ENCODE measurements at places on chromosomes 4 and X.

DNA sequence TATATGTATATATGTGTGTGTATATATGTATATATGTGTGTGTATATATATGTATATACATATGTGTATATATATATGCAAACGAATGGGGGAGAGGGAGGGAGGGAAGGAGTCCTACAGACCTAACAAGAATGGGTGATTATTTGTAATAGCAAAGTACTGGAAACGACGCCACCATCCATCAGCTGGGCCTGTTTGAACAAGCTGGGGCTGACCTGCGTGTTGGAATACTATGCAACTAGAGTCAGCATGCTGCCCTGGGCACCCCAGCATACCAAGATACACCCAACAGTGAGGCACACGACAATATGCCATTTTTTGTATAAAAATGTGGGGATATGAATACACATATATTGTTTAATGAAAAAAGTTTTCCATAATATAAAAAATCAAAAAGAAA, 21.6 kb upstream of the CCNQ start:
- no peak for DNase-seq

DNA sequence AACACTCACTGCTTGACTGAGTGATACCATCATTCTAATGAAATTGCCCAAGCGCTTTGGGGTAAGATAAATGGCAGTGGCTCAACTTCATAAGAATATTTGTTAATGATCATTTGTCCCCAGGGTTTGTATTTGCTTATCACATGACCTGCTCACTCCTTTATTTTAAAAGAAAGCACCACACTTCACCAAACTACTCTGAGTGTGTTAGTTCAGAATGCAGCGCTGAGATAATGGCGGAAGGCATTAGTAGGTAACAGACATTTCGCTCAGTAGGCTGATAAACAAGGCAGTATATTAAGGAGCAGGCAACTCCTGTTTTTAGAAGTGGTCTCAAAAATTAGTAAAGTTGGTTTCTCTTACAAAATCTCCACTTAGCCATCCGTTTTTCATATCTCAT, 1.6 kb downstream of the SNX25 start:
- peak; percentile 30 for DNase-seq

DNA sequence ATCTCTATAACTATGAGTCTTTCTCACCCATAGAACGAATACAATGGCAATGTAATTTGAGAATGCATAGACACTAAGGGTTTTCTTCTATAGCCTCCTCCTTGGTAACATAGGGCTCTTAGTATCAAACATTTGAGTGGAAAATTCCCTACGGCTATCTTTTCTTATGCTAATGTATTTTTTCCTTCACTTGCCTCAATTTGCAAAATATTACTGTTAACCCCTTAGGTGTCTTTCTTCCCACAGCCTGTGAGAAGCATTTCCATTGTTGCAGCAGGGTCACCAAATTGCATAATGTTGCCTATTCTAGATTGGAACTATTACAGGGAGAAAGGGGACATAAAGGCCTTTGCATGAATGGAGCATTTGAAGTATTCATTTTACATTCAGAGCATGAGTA, 140.5 kb upstream of the RAPGEF2 start:
- no peak for DNase-seq

- no peak for DNase-seq
These were observed 31.0 kb downstream of the ALPK1 start for GRCh38 chr4:112327965-112328733.

- DNase-seq: no peak
These were observed 11.6 kb downstream of the VEGFC start for GRCh38 chr4:176780995-176781738.

- DNase-seq: no peak
These were observed 524.9 kb upstream of the HTR2C start for GRCh38 chrX:114058988-114059418.

DNA sequence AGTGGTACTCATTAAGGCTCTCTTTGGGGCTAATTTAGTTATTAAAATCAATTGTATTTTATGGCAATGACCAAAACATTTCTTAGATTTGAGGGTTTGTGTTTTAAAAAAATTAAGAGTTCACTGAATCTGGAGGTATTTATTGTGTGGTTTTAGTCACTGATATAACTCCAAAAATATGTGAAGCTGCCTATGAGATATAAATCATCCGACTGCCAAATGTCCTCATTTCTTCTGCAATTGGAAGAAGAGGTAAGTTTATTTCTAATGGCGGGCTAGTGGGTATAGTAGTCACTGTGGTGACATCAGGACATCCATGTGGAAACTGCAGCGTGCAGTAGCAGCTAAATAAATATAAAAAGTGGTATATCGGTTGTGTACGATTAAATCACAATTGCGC, 205.5 kb downstream of the MID1 start:
- DNase-seq: no peak

DNA sequence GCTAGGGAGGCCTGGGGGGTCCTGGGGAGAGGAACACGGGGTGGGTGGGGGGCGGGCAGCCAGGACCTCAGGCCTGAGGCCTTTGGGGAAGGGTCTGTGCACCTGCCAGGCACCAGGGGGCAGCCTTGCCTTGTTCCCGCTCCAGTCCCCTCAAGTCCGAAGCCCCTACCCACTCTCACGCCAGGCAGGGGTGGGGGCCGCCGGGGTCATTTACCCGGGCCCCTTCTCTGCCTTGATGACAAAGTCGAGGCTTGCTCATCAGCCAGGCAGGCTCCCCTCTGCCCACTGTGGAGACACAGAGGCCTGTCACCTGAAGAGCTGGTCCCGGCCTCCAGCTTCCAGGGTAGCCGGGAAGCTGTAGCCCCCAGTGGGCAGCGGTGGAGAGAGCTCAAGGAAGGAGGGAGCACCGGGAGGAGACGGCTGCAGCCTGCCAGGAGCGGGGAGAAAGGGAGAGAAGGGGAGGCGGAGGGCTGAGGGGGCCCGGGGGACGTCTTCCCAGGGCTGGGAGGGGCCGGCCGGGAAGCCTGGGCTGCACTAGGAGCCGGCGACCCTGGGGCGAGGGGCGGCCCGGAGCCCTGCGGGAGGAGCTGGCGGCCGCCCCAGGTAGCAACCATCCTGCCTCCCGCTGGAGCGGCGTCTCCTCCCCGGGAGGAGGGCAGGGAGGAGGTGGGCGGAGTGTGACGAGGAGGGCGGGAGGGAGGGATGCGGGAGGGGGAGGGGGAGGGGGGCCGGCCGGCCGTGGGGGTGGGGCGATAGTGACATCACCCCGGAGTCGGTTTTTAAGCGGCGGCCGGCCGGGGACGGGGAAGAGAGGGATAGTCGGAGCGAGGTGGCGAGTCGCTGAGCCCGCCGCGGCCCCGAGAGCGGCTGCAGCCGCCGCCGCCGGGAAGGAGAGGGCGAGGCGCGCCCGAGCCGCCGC, at the start of gene SLC6A8:
Gene SLC6A8, plus strand, starts transcription at position 806 of the 919 bp plus-strand sequence. CDS start 649 bp downstream, outside the sequence.
- no peak for DNase-seq

- no peak for DNase-seq
These were observed 48.0 kb upstream of the TMEM131L start for GRCh38 chr4:153418121-153418520.

DNA sequence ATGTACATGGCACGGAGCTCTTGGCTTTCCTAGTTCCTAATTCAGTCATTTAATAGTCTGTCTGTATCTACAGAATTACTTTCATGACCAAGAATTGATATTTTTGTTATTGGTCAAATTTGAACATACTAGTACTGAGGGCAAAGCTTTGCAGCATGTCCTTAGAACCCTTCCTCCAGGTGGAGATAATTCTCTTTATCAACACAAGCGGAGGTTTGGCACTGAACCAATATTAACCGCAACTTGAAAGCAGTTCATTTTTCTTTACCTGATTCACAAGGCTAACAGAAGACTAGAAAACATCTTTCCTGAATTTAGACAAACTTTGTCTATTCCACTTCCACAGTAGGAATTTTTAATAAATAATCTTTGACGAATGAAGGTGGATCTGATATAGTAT, 73.8 kb downstream of the TACR3 start:
- no peak for DNase-seq

GRCh38 chrX:85927740-85928139, 119.6 kb downstream of the CHM start:
- no peak for DNase-seq

DNA sequence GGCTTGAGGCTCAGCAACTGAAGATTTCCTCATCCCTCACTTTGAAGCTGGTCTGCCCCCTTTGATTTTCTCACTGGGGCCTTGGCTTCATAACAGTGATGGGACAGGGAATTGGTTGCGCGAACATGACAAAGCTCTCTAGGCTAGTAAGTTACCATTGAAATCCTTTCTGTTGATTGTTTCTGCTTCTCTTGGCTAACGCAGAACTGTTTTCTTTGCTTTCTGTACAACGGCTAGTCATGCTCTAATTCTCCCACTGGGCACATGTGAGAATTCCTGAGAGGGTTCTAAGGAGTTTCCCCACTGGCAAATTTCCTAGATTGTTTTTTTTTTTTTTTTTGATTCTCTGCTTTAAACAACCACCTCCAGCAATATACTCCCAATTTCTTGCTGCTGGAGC, 738.6 kb downstream of the PCDH7 start:
- DNase-seq: no peak

GRCh38 chrX:96372313-96373046, 312.2 kb upstream of the DIAPH2 start:
- DNase-seq: no peak

DNA sequence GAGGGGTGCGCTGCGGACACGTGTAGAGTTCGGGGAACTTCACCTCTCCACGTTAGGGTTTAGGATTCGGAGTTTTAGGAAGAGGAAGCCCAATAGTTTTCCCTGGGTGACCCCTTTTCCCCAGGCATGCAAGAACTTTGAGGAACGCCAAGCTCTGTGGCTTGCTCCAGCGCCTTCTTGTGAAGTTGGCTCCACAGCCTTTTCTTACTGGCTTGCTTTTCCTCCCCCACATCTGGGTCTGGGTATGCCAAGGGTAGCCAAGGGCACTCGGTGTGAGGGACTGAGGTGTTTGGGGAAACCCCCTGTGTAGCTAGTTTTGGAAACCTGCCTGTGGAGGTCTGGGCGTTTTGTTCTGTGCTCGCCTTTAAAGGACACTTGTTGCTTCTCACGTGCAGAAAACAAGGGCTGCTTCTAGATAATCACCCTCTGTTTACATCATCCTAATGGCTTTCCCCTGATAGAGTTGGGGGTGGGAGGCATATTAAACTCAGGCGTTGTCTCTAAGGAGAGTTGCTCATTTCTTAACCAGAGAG, 746 bp downstream of the EDNRA start:
- DNase-seq: no peak

- DNase-seq: no peak
These were observed 42.7 kb downstream of the ASMT start for GRCh38 chrX:1657367-1658070.

- no peak for DNase-seq
These were observed 1.0 kb downstream of the SLBP start for GRCh38 chr4:1711055-1711570.

GRCh38 chrX:105063743-105064142, 156.8 kb downstream of the TEX13A start:
- no peak for DNase-seq

DNA sequence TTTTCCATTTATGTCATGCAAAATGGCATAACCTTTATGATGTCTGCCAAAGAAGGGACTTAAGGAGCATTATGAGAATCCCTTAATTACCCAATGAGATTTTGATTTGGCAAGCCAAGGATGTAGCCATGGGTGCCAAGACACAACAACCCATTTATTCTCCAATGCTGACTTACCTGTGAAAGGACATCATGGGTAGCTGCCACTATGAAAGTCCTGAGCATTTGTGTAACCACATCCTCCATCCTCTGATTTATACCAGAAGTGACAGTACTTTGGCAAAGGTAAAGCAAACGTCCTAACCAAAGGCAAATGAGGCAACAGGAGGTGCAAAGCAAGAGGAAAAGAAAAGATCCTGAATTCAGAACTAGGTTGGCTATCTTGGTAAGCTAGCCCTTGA, 87.3 kb upstream of the EMCN start:
- no peak for DNase-seq

- no peak for DNase-seq
These were observed at the start of gene MAP3K15 for GRCh38 chrX:19514791-19515614. MAP3K15 (minus strand) TSS chrX:19515508; CDS start chrX:19515261, 247 bp downstream.

- no peak for DNase-seq
These were observed 881.6 kb downstream of the PCDH18 start for GRCh38 chr4:136650541-136651277.

DNA sequence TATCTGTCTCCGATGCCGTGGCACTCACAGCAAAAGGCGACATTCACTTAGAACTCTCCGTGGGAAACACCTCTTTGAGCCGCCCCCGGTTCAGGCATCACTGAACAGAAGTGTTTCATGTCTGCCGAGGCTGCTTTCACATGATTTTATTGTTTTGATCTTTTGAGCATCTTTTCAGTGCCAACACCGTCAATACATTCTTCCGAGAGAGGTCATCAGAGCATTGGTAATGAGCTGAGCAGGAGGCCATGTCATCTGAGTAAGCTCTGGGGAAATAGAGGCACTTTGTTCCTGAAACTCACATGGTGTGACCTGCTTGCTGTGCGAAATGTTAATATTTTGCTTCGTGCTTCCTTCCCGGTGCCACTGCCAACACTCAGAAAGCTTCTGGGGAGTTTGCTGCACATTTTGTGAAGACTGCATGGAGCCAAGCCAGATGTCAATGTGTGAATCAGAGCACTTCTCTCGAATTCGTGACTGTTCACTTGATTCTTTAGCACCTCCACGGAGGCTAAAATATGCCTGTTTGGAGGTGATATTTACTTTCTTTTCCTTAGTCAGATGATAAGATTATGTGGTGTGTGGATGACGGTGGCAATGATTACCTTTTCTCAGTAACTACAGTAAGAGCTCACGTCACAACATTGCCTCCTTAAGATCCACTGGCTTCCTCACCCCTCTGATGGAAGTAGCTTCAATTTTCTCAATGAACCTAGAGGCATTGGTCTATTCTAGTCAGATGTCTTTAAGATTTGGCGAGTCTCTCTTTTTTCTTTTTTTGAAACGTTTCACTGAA, 222.3 kb upstream of the HS3ST1 start:
- DNase-seq: no peak

DNA sequence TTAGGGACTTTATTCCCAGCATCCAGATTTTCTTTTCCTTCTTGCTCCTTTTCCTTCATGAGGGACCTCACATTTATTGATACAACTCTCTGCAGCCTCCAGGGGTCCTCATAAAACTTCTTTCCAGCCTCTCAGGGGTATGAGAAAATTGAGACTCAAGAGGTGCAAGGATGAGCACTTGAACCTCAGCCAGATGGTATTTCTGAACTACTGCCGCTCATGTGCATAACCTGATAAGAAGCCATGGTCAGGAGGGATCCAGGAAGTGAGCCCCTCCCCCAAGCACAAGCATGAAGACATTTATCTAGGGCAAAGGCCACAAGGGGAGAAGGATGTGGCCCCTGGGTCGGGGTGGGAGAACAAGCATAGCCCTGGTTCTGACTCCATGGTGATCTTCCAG, 73.3 kb downstream of the TSPAN7 start:
- no peak for DNase-seq

GRCh38 chrX:47807548-47807947, 29.2 kb upstream of the ZNF81 start:
- no peak for DNase-seq

DNA sequence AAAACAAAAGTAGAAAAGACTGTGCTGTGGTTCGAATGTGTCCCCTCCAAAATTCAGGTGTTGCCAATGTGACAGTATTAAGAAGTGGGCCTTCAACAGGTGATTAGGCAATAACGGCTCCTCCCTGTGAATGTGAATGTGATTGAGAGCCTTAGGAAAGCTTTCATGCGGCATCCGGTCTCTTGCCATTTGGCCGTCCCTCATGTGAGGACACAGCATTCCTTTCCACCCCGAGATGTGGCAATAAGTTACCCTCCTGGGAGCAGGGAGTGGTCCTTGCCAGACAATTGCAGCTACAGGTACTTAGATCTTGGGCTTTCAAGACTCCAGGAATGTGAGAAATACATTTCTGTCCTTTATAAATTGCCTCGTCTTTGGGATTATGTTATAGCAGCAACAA, 129.3 kb downstream of the CPEB2 start:
- DNase-seq: no peak

Measured in ascending aorta (tissue), 2 donors.